ENCODE measurements at places on chromosomes 16 and 17.

DNA sequence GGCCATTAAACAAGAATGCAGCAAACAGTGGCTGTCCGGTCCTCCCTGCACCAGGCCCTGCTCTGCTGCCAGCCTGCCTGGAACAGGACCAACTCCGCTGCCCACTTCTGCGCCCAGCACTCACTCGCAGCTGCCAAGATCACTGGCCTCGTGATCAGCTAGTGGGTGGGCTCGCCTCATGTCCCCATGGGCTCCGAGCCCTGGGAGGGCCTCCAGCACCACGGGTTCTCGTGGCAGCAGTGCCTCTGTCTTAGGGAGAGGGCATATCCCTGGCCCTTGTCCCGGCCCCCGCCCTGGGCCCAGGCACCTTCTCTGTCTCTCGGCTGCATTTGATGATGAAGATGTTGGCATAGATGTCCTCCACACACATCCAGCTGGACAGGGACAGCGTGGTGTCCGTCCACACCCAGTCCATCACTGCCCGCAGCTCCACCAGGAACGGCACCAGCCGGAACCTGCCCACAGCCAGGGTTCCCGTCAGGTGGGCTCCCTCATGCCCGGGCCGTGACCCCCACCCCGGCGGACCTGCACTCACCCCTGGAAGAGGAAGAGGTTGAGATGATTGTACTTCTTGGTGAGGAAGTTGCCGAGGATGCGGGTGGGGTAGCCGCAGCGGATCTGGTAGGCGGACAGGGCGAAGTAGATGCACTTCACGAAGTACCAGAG lies 13.1 kb downstream of the CTU2 start:
- no peak for DNase-seq

- DNase-seq = no peak
Observed at GRCh38 chr17:59488805-59489204, 76.6 kb upstream of the DHX40 start.

- no peak for DNase-seq
Observed at GRCh38 chr16:5024632-5025031, 9.1 kb downstream of the NAGPA start.

DNA sequence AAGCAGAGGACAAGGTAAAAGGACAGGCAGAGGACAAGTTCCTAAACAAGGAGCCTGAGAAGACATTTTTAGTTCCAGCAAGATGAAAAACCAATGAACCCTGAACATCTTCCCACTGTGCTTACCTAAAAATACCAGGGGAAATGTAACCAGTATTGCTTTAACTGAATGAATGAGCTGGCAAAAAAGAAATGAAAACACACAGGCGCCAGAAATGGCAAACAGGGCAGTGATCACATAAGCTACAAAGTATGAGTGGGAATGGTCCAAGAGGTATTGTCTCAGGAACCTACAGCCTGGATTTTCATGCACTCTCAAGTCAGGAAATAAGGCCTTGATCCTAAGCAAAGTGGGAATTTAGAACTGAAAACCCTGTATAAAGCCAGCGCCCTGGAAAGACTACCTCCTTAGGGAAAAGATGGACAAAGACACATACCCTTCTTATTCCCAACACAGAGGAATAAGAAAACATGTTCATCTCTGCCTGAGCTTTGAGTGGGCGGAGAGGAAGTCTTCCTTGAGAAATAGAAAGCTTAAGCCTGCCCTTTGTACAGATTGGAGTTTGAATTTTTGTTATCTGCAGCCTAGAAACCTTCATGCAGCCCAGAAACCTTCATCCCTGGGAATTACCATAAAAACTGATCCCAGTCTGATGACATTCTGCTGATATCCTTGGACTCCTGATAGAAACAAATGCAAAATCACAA lies 2.1 kb downstream of the CMTM2 start:
- DNase-seq = no peak

DNA sequence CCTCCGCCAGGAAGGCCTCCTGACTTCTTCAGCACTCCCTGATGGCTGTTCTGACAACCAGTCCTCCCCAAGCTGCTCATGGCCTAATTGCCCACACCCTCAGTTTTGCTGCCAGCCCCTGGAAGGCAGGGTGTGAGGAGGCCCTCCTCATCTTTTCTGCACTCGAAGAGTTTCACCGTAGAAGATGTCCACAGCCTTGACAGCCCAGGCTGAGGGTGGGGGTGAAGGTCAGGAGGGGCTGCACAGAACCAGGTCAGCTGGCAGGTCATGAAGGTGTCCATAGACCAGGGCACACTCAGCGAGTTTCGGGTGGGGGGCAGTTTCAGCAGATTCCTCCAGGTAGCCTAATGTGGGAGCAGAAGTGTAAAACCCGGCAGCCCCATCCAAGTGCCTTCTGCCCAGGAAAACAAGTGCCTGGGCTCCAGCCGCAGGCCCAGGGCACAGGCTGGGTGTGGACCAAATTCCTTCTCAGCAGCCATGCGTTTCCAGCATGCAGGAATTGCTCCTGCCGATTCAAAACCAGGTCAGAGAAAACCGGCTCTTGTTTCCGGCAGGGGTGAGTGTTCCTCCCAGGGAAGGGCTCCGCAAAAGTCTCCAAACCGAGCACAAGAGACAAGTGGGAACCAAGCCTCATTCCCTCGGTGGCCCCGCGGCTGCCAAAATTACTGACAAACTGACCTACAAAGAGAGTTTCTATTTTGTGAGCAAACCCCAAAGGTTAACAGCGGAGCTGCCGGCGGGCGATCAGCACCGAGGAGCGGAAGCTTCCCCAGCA lies 228.8 kb downstream of the C16orf78 start:
- DNase-seq = no peak

DNA sequence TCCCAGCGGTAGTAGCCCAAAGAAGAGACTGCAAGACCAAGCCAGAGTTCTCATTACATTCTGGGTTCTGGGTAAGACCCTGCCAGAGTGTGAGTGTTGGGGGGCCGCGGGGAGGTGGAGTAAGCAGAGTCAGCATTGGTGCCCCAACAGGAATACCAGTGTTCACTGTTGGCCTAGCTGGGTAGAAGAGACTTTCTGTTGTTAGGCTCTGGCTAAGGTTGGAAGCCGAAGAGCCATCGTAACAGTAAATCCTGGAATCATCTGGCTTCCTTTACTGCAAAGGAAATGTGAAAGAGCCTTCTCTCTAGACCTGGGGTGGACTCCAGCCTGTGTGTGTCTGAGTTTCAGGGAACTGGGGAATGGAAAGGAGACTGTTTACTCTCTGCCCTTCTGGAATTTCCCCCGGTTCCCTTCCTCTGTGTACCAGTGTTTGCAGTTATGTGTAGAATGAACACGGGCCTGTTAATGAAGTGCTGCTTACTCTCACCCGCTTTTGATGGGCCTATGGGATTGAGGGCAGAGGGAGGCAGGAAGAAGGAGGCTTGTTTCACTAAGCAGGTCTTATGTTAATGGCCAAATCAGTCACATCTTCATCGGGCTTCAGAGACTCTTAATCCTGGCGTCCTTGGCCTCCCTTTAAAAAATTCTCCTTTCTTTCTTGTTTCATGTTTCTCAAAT lies 68.5 kb downstream of the WWP2 start:
- DNase-seq = no peak

DNA sequence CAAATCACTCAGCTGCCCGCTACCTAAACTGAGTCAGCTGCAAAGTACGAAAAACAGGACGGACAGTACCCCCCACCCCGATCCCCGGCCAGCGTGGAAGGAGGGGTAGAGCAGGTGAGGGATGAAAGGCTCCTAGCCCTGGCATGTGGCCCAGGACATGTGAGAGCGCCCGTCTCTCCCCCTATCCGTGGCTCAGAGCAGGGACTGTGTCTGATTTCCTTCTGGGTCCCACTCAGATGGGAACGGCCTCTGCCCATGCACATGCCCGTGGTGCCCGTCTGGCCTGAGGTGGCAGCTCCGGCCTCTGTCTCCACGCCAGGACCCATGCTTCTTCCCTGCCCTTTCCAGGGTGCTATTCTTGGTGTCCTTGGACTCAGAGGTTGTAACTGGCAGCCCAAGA lies 30.2 kb upstream of the RASD1 start:
- no peak for DNase-seq

DNA sequence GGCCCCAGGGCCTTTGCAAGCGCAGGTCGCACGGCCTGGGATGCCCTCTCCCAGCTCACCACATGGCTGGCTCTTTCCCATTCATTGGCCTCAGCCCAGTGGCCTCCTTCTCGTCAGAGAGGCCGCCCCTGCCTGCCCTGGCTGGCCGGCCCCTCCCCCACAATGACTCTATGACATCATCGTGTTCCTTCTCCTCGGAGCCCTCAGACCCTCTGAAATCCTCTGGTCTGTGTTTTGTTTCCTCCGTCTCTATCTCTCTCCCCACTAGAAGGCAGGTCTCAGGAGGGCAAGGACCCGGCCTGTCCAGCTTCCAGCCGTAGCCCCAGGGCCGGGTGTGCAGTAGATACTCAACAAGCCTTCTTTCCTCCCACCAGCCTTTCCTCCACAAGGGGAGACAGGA lies 164.8 kb upstream of the FOXF1 start:
- DNase-seq = no peak

- DNase-seq = no peak
Observed at GRCh38 chr17:80913928-80914821, 77.5 kb upstream of the CHMP6 start.

DNA sequence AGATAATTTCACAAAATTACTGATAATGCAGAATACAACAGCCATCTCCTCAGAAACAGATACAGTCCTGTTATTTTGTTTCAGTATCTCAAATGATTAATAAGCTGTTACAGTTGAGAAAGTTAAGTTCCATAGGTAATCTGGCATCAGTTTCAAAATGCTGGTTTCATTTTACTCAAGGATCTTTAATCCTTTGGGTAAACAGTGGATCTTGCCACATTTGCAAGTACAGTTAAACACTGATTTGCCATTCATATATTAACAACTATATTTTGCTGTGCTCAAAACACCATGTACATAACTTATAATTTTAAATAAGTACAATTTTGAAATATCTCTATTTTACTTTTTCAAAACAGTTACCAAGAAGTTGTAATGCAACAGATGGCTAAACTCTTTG lies 31.2 kb downstream of the RPGRIP1L start:
- no peak for DNase-seq

DNA sequence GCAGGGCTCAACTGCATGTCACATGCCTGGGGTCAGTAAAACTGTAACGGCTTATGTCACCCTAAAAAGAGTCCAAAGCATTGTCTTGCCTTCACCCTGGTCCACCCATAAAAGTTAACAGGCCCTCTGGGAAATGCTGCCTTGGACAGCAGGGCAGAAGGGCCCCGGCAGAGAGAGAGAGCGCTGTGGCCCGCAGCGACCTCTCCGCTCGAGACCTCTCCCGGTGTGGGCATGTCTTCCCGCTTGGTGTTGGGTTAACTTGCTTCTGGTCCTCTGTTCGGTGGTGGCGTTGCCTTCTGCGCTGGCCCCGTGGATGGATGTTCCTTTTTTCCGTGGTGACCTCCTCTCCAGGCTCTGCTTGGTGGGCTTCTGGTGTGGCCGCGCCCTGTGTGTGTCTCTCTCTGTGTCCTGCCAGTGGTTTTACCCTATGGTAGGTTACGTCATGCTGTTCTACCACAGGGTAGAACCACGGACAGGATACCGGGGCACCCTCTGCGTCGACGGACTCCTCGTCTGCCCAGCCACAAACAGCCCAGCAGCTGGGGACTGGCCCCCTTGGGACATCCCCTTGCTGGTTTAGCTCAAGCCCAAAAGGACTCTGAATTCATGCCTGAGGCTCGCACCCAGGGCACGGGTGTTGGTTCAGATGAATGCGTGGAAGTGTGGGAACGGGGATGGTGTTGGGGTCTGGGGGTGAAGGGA lies 18.3 kb upstream of the CLEC18A start:
- no peak for DNase-seq

GRCh38 chr17:62898239-62898864 lies 67.7 kb upstream of the TANC2 start:
- no peak for DNase-seq

DNA sequence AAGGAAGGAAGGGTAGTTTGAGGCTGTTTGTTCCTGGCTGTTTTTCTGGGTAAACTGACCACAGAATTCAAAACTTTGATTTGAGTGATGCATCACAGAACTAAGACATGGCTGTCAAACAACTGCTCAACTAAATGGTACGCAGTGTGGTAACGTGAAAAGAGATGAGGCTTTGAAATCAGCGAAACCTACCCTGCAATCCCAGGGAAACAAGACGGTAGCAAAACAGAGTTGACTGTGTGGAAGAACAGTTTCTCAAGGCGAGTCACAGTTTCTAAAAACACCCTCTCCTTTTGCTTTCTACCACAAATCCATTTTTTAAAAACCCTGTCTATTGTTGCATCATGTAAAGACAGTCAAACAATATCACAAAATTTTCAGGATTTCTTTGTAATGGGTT lies 156.0 kb upstream of the MAF start:
- no peak for DNase-seq

DNA sequence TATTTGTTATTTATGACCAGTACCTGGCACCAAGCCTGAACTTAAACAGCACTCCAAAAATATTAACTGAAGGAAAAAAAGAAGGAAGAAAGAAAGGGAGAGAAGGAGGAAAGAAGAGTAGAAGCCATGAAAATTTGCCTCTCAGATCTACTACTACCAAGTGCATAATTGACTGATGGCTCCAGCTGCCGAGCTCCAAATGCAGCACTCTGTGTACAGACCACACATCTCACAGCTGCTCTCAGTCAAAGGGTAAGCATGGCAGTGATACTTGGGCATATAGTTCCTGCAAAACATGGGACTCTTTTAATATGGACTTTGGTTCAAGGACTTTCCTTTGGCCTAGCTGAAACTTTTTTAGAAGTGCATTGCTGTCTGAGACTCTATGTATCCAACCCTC lies 44.0 kb upstream of the NOG start:
- DNase-seq = no peak

GRCh38 chr17:28228109-28228840 lies 90.7 kb upstream of the TMEM97 start:
- DNase-seq = no peak

DNA sequence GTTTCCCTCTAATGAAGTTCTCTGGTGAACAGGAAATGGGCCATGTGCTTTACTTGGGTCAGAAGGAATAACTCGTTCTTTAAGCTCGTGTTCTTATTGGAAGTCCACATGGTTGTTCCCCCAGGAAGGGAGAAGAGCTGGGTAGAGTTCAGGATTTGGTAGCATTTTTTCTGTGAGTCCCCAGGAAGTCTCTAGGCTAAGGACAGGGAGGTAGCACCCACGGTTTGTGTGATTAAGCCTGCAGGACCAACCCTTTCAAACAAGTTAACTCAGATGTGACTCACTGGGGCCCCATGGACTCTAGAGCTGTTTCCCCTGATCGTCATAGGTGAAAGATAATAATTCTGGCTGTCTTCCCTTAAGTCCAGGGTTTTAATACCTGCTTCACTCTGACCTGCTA lies 16.4 kb downstream of the SAP30BP start:
- DNase-seq = no peak

- DNase-seq = no peak
Observed at GRCh38 chr17:60293580-60294335, 98.2 kb downstream of the USP32 start.

DNA sequence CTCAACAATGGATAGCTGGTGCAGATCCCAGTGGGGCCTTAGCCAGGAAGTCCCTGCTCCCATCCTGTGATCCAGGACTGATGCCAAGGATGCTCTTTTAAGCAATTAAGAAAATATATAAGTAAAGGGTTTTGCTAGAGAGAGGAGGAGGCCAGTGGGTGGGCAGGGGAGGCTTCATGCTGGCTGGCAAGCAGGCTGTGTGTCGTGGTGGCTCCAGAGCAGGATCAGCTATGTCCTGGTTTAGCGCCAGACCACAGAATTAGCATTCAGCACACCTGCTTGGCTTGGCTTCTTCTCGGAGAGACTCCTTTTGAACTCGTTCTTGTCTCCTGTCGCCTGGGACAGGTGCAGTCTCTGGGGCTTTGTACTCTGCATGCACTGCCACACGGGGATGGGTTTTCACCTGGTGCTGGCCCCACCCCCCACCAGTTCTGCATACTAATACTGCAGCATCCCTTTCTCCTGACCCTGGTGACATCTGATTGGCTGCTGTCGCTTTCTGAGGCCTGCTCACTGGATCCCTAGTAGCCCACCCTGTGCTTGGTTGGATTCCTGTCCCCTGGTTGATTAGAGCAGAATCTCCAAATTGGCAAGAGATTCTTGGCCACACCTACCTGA lies 66.1 kb downstream of the PLD6 start:
- DNase-seq = no peak

Data from stimulated activated CD4-positive, alpha-beta T cell treated with anti-CD3 and anti-CD28 coated beads, Interleukin-1b, Interleukin-23, amount 100 ng/mL, for 24 hours (primary cell).